Activated CD8-positive, alpha-beta T cell treated with anti-CD3 and anti-CD28 coated beads, Interleukin-2, amount 10 ng/mL, durations not matched to agents 7 days and 5 days (primary cell): ENCODE measurements at places on chromosomes 13 and 19. TPM values are rescaled to one million over a fixed set of nuclear protein-coding genes. Genes with fewer than 3 reads are reported as not detected.

DNA sequence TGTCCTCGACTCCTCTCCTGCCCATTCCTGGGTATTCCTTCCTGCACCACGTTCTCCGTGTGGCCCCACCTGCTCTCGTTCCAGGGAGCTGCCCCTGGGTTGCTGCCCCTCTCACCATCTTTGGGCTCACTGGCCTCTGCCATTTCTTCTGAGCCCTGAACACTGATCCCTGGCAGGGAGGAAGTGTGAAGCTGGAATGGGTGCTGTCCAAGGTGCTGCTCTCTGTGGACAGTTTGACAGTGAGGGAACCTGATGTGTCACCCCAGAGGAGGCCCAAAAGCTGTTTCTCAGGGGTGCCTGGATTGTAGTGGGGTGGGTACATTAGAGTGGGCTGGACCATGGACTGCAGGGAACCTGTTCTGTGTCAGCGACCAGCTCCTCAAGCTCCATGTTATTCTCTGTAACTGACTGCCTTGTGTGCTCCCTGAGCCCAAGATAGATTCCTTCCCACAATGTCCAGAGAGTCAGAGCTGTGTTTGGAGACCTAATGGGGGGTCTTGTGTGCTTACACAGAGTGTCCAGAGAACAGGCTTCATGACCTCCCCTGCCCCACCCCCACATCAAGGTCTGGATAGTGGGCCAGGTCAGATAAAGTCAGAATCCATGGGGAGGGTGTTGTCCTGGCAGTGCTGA, 7.2 kb upstream of the CEACAM8 start:
- DNase-seq, result peak; percentile 63

DNA sequence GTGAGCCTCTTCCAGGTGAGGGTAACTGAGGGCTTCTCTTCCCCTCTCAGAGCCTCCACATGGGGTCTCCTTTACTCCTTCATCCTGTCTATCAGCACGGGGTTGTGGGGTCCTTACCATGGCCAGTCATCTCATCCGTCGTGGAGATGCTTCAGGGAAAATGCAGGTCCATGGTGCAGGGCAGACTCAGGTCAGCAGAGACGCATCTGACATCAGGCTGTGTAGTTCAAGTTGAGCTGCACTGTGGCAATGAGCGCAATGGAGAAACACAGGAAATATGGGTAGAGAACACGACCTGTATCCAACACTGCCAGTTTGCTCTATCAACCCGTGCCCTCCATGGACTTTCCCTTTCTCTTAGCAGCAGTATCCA, 13.9 kb downstream of the LILRA5 start:
- no peak for DNase-seq

DNA sequence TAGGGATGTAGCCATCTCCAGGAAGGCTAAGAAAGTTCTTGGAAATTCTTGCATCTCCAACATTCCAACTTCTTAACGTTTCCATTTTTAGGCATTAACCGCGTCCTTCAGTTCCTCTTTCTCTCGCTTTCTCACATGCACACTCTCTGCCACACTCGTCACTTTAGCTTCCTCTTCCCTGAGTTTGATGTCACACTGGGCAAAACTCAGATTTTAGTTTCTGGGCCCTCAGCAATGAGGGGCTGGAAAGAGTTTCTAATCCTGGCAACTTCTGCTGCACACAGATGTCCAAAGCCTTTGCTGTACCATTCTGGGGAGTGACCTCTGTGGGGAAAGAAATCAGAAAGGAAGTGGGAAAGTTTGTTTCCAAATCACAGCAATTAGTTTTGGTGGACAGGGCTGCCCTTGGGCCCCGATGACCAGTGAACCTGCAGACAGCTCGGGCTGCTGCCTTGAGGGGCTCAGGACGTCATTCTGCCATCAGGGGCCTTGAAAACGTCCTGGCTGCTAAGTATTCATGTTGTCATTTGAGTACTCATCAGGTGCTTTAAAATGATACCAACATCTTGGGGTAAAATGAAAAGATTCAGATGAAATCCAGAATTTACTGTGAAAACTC, 89.3 kb downstream of the KL start:
- DNase-seq, result no peak

- DNase-seq, result no peak
Measured at GRCh38 chr19:5006201-5006600, 37.3 kb downstream of the KDM4B start.

- DNase-seq, result no peak
Measured at GRCh38 chr13:113179374-113180230, 21.2 kb downstream of the PROZ start.

DNA sequence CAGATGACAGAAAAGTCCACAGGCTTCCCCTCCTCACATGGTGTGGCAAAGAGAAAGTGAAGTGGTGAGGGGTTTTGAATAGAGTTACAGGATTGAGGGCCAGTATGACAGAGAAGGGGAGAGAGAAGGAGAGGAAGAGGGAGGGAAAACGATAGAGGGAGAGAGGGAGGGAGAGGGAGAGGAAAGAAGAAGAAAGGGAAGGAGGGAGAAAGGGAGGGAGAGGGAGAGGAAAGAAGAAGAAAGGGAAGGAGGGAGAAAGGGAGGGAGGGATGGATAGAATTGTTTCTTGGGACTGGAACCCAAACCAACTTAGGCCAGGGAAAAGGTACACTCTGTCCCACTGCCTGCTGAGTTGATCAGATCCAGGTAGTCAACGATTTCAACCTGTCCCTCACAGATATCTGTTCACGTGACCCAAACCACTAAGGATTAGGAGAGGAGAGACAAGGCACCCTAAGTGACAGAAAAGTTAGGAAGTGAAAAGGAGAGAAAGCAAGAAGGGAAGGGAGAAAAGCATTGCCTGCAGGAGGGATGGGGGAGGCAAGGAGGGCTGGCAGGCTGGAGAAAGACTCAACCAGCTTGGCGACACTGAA, 8.1 kb upstream of the IGFL3 start:
- no peak for DNase-seq

- no peak for DNase-seq
Measured at GRCh38 chr13:67228031-67228430, 2.1 kb downstream of the PCDH9 start.

GRCh38 chr13:94630858-94631257, 29.2 kb downstream of the GPR180 start:
- no peak for DNase-seq

DNA sequence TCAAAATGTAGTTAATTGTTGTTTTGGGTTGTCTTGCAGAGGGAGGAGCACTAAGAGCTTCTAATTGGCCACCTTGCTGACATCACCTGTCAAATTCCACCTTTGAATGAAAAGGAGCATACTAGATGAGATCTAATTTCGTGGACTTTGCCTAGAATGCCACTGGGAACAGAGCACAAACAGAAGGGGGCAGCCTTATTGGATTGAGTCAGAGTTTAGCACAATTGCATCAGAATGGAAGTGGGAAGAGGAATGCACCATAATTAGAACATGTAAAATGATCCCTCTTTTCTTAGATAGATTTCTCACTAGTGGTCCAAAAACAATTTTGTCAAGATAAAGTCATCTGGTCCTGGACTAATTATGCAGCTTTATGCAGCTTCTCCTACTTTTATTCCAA, 1552.2 kb downstream of the PCDH9 start:
- DNase-seq, result no peak

DNA sequence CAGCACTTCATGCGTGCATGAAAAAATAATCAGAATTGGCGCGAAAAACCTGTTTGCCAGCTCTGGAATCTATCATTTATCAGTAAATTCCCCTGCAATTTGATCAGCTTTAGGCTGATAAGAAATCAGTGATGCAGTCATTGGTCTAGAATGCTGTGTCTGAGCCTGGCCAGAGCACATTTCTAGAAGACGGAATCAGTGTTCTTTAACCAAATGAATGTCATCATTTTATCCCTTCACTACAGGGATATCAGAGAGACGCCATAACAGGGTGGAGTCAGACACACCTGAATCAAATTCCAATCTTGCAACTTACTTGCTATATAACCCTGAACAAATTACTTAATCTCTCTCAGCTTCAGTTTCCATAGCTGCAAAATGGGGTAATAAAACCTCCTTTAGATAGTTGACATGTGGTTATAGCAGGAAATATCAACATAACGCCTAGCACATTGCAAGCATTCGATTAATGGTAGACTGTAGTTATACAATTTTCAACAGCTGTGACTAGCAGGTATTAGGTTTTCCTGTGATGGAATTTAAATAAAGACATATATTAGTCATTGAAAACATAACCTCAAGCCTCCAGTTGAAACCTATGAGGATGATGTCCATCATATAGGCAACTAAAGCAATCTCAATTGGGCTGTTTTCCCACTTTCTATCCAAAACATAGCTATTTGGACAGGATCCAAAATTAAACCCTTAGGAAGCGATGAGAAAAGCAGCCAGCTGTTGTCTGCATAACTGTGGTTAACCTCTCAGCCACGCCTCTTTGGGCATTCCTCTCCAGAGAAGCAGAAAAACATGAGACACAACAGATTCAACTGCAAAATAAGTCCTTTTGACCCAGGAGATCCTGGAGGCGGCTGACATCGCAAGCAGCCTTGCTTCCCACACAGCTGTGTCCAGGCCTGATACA, 51.6 kb upstream of the UBL3 start:
- peak; percentile 35 for DNase-seq

GRCh38 chr19:43489310-43489709, 15.2 kb downstream of the PHLDB3 start:
- DNase-seq, result no peak

- peak; percentile 52 for DNase-seq
Measured at GRCh38 chr19:24033963-24034342, 53.0 kb upstream of the ZNF254 start.

The GTPBP3 gene
- total RNA-seq, result 39.4 TPM

The TMEM86B gene
- 11.0 TPM for total RNA-seq

The TSHZ3 gene
- total RNA-seq, result 0.57 TPM

The DACH1 gene
- not detected for total RNA-seq

The ZNF728 gene
- not detected for total RNA-seq

The RNF113B gene
- total RNA-seq, result not detected

The FLT3LG gene
- total RNA-seq, result 297 TPM
